RKO (cell line): ENCODE measurements at places on chromosomes 6 and 20.

GRCh38 chr6:34697904-34698559 lies 1.5 kb upstream of the ILRUN start:
- no peak for DNase-seq

- no peak for DNase-seq
These were observed 33.1 kb downstream of the HBS1L start for GRCh38 chr6:135021310-135022049.

GRCh38 chr6:105790635-105791034 lies 295.5 kb upstream of the PRDM1 start:
- peak; percentile 4 for DNase-seq

DNA sequence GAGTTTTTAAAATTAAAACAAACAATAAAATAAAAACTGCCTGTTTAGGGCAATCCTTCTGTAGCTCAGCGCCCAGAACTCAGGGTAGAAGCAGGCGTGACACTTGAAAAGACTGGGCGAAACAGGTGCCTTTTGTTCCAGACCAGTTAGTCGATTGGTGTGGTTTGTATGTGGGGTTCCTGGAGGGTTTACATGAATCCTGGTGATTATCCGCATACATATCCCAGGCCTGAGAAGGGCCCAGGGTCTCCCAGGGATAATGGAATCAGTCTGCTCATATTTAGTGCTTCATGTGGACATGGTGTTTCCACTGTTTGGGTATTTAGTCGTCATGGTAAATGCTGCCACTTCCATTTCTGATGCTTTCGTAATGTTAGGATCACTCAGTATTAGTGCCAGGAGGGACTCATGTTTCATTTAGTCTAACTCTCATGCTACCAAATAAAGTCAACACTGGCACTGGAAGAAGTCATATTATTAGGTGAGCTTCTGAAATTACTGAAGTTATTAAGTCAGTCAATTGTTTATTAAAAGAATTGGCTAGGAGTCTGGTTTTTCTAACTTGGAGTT lies 116.5 kb downstream of the SAMD5 start:
- DNase-seq = no peak

DNA sequence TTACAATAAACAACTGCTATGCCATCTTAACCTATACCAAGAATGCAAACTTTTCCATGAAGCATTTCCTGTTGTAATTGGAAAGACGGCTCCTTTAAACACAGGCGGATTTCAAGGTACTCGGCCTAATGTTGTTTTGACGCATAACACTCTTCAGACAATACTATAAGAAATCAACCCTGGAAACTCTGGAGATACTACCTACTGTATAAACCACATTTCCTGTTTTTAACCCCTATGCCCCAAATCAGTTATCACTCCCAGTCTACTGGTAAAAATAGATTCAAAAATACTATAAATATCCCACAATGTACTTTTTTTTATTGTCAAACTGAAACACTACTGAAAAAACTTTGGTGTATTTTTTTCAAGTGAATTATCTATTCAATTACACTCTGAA lies 118.1 kb downstream of the IRF4 start:
- no peak for DNase-seq

DNA sequence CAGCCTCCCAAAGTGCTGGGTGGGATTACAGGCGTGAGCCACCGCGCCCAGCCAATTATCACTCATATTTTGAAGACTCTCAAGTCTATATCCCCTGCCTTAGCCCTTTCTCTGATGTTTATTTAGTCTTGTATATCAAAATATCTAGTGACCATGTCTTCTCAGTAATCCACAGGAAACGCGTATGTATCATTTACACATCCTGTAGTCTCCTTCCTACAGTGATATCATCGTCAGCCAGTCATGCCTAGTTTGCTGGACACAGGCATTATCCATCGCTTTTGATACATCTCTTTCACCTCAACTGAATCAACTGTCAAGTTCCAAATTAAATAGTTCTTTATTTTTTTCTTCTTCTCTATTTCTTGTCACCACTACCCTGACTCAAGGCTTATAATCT lies 223.7 kb downstream of the NKAIN2 start:
- no peak for DNase-seq

GRCh38 chr6:44655412-44656342 lies 268.2 kb downstream of the CDC5L start:
- DNase-seq = peak; percentile 51

DNA sequence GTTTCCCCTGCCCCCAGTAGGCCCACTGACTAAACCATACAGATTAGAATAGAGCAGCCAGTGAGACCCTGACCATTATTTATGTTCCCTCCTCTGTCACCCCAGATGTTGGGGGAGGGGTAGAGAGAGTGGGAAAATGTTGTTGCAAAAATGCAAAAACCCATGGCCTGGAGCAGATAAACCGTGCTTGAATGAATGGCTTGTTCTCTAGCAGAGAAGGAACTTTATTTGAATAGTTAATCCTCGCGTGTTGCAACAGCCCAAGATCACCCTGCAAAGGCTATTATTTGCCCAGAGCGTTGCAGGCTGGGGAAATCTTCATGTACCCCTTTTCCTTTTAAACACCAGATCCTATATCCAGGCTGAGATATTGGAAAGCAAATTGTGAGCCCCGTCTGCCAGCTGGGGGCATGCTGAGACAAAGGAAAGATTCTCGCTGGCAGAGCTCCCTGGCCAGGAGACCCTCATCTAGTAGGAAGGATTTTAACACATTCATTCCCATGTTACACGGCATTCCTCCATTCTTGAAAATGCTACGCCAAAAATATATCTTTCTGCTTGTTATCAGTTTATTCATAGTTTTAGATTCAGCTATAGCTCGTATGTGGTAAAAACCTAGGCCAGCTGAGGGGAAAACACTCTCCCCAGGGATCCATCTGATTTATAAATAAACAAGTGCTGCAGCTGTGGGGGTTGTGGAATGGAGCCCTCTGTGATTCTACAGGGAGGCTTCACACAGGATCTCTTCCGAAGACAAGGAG lies 53.0 kb downstream of the LINC00237 start:
- no peak for DNase-seq

DNA sequence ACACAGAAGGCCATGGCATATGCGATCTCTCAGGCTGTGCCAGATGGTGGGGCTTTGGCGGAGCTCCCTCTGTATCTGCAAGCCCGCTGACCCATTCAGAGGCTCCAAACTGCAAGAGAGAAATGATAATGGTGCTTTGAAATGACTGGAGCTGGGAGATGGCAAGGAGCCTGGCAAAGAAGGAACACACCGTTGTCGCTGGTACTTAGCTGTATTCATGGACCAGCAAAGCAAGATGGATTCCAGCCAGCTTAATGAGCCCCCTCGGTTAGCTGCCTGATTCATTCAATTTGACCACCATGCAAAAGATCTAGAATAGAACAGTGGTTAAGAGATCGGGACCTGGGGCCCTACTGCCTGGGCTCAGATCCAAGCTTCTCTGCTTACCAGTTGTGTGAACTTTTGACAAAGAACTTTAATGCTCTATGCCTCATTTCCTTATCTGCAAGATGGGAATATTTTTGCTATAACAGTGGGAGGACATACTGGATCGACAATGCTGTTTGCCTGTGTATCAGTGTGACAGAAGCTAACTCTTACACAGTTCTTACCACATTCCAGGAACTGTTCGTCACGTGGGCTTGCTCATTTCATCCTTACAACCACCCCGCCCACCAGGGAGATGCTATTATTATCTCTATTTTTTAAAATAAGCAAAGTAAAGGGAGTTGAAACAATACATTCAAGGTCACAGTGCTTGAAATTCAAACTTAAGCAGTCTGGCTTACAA lies 317.8 kb upstream of the SULF2 start:
- no peak for DNase-seq

DNA sequence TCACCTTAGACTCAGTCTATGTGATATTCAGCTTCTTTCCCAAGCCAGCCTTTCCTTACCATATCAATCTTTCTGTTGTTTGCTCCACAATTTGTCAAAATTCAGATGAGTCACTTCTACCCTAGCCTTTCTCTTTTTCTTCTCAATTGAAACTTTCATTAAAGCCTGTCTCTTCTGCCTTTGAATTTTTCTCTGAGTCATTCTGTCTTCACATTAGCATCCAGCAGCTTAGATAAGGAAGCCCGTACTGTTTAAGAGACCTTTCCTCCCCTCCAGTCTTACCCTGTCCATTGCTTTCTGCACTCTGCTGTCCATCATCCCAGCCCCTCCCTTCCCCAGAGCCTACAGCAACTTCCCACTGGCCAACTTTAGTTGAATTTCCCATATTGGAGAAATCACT lies 34.9 kb upstream of the RALGAPA2 start:
- DNase-seq = no peak

- no peak for DNase-seq
These were observed 74.6 kb downstream of the NINL start for GRCh38 chr20:25510721-25511120.

DNA sequence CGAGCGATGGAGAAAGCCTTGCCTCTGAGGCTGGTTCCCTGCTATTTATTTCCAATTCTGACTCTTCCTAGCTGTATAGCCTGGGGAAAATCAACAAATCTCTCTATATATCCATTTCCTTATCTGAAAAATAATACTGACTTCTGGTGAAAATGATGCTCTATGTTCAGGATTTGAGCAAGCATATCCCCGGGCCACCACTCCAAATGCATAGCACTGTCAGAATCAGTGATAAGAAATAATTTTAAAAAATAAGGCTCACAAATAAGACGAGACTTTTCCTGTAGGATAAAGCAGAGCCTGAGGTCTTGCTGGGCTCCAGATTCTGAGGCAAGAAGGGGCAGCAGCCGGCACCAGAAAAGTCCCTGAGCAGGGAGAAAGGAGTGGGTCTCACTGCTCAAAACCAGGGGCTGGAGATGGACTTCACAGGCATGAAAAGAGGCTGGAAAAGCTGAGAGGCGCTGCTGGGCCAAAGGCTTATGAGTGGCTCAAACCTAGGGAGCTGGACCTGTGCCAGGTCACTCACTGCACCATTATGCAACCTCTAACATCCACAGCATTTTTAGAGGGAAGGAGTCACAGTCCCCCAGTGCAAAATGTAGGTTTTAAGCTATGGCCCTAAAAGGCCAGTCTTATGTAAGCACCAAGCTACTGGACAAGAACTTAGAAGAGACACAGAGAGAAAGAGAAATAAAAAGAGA lies 48.1 kb upstream of the SLC17A4 start:
- DNase-seq = no peak

GRCh38 chr20:3094848-3095629 lies 10.5 kb upstream of the AVP start:
- no peak for DNase-seq

GRCh38 chr6:101403216-101403945 lies 9.9 kb downstream of the GRIK2 start:
- DNase-seq = no peak

- DNase-seq = no peak
These were observed 5.4 kb upstream of the DOK5 start for GRCh38 chr20:54469952-54470351.

GRCh38 chr20:60820918-60821317 lies 431.1 kb upstream of the CDH4 start:
- no peak for DNase-seq

- no peak for DNase-seq
These were observed 3.7 kb upstream of the CST11 start for GRCh38 chr20:23456409-23456808.
